Umbilical cord (tissue), 2 donors: ENCODE measurements at places on chromosomes 5 and 9. TPM values are rescaled to one million over a fixed set of nuclear protein-coding genes. Genes with fewer than 3 reads are reported as not detected.

Gene SARDH
- 7.7 TPM for total RNA-seq

Gene CER1
- total RNA-seq: 3.9 TPM

Gene ANKRD34B
- total RNA-seq: 4.1 TPM

Gene GBGT1
- 18.3 TPM for total RNA-seq

Gene FOXD4
- total RNA-seq: 3.4 TPM

Gene PCDHGA8
- 3.9 TPM for total RNA-seq

Gene TSLP
- 7.0 TPM for total RNA-seq

Gene NSG2
- total RNA-seq: not detected

Gene LEAP2
- total RNA-seq: 5.3 TPM

Gene NEUROG1
- total RNA-seq: not detected

Gene TUBB4B
- 48.9 TPM for total RNA-seq

Gene CNTNAP3B
- 81.6 TPM for total RNA-seq

DNA sequence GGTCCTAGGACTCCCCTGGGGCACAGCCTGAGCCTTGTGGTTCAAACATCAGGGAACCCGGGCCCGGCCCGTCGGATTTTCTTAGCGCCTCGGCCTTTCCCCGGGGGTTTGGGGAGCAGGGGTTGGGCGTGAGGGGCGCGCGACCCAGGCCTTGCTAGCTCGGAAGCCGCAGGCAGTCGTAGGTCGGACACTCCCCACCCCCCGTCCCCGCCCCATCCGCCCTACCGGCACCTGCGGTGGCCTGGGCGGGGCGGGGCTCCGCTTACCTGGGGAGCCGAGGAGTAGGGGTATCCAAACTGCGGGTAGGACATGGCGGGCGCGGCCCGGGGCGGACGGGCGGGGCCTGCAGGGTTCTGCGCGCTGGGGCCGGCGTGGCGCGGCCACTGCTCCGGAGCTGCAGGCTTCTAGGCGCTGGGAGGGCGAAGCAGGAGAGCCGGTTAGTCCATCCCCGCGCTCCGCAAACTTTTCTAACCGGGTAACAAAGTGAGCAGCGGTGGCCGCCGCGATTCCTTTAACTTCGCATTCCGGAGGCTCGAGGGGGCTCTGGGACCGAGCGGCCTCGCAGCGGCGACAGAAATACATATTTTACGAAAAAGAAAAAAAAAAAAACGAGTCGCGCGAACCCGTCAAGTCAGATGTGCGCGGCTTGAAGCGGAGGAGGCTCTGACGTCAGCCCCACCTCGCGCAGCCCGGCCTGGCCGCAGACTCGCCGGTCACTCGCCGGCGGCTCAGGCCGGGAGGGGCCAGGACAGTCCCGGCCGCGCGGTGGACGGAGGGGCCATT, at the start of gene IRX4:
TSS of gene IRX4 (minus strand) at position 589 of the 783 bp plus-strand sequence. CDS start at position 311, 278 bp downstream.
- DNase-seq: no peak

- DNase-seq: no peak
These were observed 117.6 kb downstream of the SEMA5A start for GRCh38 chr5:9428272-9428671.

DNA sequence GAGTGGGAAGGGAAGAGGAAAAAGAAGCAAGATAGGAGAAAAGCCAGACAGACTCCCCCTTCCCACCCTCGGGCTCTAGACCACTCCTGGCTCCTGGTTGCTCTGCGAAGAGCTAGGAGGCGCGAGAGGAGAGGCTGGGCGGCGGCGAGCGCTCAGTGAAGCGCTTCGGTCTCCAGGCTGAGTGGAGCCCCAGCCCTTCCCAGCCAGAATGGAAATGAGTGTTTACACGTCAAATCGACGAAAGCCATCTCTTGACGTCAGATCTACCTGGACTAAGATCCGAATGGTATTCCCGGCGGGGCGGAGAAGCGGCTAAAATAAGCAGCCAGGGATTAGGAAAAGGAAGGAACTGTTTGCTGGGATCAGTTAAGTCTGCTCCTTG, at the start of gene PCSK1:
TSS of gene PCSK1 (minus strand) at position 183 of the 382 bp plus-strand sequence. CDS start 206 bp downstream, outside the sequence.
- DNase-seq: no peak

DNA sequence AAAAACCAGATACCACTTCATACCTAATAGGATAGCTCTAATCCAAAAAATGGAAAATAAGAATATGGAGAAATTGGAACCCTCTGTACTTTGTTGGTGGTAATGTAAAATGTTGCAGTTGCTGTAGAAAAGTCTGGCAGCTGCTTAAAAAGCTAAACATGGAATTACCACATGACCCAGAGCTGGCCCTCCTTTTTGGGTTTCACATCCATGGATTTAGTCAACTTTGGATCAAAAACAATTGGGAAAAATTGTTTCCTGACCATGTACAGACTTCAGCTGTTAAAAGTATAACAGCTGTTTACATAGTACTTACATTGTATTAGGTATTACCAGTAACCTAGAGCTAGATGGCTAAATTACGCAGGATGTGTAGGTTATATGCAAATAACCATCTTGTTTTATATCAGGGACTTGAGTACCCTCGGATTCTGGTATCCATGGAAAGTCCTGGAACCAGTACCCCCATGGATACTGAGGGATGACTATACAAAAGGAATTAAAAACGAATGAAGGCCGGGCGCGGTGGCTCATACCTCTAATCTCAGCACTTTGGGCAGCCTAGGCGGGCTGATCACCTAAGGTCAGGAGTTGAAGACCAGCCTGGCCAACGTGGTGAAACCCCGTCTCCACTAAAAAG, 15.8 kb downstream of the DNAJA1 start:
- no peak for DNase-seq

DNA sequence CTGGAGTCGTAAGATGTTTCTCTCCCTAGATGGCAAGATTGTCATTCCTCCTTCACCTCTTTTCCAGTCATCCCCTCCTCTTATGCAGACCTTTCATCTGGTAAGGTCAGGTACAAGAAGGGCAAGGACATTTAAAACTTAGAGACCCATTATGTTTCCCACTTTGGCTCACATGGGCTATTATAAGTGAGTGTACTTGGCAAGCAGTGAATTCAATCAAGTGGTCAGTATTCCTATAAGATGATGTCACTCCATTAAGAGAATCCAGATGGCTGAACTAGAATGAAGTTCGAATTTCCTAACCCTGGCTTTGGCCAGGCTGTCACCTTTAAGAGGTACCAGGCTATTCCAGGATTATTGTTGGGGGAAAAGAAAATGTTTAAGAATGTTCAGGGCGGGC, 32.2 kb downstream of the ZNF131 start:
- DNase-seq: no peak

DNA sequence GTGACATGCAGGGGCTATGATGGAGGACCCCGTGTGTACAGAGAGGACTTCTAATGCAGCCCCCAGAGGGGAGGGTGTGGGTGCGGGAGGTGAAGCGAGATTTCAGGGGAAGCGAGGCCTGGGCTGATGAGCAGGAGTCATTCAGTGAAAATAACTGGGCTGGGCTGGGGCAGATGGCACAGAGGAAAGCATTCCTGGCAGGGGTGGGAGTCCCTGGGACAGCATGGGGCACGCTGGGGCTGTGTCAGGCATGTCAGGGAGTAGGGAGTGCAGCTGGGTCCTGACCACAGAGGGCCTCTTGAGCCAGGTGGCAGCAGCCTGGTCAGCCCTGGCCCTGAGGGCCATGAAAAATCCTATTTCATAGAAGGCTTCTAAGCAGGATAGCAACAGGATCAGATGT, 36.6 kb downstream of the COL15A1 start:
- DNase-seq: no peak

GRCh38 chr5:157867751-157868387, 8.9 kb upstream of the CLINT1 start:
- no peak for DNase-seq

- no peak for DNase-seq
These were observed 24.9 kb upstream of the ADRA1B start for GRCh38 chr5:159891371-159891770.

DNA sequence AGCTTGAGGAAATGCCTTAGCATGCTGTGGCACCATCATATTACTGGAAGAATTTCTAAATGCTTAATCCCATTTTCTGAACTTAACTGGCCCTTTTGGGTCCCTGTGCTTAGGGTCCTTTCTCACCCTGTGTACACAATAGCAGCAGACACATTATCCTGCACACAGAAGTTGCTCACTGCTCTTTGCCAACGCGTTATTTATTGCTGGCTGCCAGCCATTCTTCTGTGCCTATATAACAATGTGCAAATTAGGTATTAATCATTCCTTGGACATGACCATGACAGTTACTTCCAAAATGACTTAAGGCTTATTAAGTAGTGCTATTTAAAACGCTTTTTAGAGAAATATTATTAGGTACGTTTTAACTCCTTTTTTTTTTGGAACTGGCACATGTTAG, 134.7 kb downstream of the FBN2 start:
- DNase-seq: no peak

DNA sequence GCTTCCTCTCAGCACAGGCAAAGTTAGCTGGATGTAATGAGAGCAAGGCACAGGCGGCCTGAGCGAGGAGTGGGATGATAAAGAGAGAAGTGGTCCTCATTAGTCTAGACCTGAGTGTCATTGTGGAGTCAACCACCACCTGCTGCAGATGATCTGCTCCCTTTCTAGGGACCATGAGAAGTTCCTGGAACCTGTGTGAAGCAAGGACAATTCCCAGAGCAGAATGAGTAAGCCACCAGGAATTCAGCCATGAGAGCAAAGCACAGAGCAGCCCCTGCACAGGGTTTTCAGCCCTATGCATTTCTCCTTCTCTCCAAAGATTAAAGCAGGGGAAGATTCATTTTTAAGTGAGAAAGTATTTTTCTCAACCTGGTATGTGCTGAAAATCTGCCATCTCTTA, 146.8 kb upstream of the SPEF2 start:
- peak; percentile 69 for DNase-seq

DNA sequence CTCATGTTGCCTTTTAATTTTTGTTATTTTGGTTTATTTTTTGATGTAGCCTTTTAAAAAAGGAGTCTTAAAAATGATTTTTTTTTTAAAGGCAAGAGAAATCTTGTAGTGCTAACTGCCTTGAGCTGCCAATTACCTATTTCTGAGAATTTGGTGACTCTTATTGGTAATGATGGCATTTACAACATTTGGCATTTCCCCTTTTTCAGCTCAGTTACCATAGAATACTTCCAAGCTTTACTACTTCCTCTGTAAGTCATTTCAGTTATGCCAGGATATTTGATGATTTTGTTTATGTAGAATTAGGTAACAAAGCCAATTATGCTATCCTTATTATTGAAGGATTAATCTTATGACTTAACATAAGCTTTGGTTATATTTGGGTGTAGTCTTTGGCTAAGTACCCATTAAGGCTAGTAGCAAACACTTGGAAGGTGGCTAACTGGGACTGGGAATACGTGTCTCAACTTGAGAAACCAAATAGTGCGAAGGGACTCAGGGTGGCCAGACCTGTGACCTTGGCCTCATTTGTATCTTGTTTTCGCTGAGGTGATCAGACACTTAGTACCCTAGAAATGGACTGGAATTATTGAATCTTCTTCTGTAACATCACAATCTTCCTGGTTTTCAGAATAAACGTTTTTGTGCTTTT, 27.7 kb downstream of the CDC37L1 start:
- DNase-seq: no peak

DNA sequence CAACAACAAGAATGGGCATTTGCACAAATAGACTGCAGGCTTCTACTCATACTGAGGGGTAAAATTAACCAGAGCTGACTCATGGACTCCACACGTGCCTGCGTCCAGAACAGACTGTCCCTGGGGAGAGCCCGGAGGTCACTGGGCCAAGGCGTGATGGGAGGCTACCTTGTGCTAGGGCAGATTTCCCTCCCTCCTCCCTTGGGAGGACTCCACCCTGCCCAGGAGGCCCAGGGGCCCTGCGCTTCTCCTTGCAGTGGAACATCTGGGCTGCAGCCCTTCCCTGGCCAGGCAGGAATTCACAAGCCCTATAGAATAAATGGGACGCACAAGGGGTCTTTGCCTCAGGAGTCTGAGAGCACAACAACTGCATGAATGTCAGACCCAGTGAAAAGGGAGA, 35.6 kb downstream of the IRX2 start:
- DNase-seq: no peak

DNA sequence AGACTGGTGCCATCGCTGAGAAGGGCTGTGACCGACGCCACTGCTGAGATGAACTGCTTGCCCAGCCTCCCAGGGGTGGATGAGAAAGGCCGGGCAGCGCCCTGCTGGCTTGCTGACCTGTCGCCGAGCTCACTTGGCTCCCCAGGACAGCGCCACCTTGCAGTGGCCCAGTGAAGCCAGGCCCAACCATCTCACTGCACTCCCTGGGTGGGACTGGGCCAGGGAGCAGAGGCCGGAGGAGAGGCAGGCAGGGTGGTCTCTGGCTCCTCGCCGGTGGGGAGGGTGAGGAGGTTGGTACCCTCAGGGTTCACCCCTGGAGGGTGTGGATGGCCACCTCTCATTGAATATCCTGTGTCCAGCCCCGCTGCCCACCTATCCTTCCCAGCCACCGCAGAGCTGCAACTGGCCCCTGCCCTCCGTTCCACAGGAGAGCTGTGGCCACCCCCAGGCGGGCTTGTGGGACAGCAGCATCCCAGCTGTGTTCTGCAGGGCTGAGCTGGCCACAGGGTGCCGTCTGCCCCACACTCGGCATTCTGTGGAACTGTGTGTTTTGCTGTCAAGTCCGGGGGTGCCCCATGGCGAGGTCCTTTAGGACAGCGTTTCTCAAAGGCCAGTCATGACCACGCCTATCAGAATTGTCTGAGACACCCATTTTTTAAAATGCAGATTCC, 41.0 kb upstream of the FCN2 start:
- no peak for DNase-seq

GRCh38 chr5:161546095-161546469, 443 bp downstream of the GABRB2 start:
- DNase-seq: no peak

DNA sequence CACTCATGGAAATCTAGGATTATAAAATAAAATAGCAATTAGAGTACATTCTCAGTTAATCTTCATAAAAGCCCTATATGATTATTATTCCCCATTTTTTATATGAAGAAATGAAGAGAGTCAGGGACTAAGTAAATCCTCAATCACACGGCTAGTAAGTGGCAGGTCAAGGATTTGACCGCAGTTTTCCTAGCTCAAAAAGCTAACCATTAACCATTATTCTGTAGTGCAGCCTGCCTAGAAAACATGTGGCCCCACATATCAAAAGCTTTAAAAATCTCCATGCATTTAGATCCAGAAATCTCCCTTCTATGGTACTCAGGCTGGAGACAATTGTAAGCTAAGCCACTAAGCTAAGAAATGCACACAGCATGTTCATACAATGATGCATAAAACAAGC, 21.4 kb downstream of the EPB41L4A start:
- no peak for DNase-seq

GRCh38 chr9:106075236-106075959, 381.1 kb downstream of the TMEM38B start:
- no peak for DNase-seq

- DNase-seq: no peak
These were observed 223.9 kb upstream of the DMRT1 start for GRCh38 chr9:617445-618085.

- DNase-seq: no peak
These were observed 7.2 kb upstream of the ABLIM3 start for GRCh38 chr5:149133795-149134777.

- no peak for DNase-seq
These were observed 12.0 kb downstream of the GPSM1 start for GRCh38 chr9:136339173-136339957.

DNA sequence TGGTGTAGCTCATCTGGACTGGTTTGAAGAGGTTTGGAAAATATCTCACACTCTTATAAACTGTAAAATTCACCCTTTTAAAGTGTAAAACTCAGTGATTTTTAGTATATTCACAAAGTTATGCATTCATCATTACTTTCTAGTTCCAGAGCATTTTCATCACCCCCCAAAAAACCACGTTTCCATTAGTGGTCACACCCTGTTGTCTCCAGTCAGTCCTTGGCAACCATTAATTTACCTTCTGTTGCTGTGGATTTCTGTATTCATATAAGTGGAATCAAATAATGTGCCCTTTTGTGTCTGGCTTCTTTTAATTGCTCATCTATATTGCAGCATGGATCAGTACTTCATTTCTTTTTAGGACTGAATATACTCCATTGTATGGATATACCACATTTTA, 18.4 kb downstream of the NIPBL start:
- DNase-seq: no peak
